ENCODE measurements at places on chromosomes 1 and 21.
A peak's percentile ranks its signal among the peaks of the same experiment; 100 is the strongest.

- DNase-seq: no peak
These were observed 156.5 kb downstream of the HLX start for GRCh38 chr1:221035662-221036153.

DNA sequence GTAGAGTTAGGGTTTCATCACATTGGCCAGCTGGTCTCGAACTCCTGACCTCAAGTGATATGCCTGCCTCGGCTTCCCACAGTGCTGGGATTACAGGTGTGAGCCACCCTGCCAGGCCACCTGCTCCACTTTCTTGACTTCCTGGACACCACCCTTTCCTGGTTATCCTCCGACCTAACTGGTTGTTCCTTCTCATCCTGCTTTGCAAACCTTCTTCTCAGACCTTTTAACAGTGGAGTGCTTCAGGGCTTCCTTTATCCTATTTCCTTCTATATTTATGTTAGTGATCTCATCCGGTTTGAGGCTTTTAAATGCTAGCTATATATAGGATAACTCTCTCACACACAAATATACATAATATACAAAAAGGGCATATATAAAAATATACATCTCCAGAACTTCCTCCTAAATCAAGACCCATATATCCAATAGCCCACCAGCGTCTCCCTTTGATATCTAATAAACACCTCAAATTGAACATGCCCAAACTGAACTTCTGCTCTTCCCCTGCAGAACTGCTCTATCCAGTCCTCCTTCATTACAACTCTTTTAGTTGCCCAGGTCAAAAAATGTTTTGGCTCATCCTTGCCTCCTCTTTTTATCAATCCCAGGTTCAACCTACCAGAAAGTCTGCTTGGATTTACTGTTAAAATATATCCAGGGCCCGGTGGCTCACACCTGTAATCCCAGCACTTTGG, 19.5 kb upstream of the UQCRHL start:
- no peak for DNase-seq

DNA sequence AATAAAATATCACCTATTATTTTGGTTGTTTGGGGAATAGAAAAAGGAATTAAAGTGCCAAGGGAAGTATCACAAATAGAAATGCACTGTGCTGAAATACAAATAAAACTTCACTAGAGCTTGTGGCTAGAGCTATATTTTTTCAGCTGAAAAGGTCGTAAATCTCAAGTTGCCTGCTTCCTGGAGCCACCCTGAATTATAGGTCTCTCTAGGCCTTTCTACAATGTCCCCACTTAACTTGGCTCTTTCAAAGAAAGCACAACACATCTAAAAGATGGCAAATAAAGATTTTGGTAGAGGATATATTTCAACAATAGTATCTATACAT, 5.0 kb upstream of the RNF2 start:
- DNase-seq: no peak

GRCh38 chr1:70354332-70355110, at the start of gene ANKRD13C:
TSS of gene ANKRD13C (minus strand) at chr1:70354722. CDS start at chr1:70354408, 314 bp downstream.
- DNase-seq: peak; percentile 95

GRCh38 chr1:212628813-212629415, 20.4 kb downstream of the ATF3 start:
- DNase-seq: no peak

GRCh38 chr1:7408771-7409150, 362.3 kb upstream of the VAMP3 start:
- no peak for DNase-seq

GRCh38 chr21:16441789-16442188, 712.0 kb downstream of the USP25 start:
- no peak for DNase-seq

DNA sequence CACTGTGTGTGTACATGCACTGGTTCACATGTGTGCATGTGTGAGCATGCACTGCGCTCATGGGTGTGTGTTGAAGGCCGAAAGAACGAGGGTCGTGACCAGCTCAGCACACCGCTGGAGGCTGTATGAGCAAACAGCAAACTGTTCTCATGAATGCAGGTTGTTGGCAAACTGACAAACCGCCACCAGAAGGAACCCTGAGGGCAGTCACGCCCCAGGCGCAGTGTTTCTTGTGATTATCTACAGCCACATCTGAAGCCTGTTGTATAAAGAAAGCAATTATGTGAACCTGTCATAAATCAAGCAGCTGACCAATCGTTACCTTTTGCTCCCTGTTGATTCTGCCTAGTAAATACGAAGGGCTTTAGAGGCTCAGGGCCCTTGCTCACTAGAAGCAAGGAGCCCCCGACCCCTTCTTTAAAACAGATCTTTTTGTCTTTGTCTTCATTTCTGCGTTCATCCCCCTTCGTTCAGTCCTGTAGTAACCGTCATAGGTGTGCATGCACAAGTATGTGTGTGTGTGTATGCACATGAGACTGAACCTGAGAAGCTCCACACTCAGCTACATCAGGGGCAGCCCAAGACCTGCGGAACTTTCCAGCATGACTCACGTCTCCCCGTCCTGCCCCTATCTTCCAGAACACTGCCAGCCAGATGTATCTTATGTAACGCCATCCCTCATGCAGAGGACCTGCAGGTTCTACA, 16.8 kb upstream of the RIPK4 start:
- no peak for DNase-seq

DNA sequence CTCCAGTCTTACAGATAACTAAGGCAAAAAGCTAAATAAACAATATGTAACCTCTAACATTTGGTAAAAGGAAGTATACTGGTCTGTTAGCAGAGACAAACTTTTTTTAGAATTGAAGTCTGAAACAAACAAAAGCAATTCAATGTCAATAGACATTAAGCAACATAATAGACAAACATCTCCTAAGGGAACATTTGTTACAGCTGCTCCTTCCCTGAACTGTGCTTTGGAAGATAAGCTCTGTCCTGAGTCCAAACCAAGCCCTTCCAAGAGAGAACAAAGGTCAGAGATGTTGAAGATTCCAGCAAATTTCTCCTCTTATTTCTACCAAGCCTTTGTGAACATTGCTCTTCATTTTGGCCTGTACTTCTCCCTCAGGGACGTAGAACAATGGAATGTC, 25.3 kb downstream of the FMO2 start:
- DNase-seq: no peak

GRCh38 chr1:65963156-65963888, 170.6 kb downstream of the PDE4B start:
- DNase-seq: no peak

DNA sequence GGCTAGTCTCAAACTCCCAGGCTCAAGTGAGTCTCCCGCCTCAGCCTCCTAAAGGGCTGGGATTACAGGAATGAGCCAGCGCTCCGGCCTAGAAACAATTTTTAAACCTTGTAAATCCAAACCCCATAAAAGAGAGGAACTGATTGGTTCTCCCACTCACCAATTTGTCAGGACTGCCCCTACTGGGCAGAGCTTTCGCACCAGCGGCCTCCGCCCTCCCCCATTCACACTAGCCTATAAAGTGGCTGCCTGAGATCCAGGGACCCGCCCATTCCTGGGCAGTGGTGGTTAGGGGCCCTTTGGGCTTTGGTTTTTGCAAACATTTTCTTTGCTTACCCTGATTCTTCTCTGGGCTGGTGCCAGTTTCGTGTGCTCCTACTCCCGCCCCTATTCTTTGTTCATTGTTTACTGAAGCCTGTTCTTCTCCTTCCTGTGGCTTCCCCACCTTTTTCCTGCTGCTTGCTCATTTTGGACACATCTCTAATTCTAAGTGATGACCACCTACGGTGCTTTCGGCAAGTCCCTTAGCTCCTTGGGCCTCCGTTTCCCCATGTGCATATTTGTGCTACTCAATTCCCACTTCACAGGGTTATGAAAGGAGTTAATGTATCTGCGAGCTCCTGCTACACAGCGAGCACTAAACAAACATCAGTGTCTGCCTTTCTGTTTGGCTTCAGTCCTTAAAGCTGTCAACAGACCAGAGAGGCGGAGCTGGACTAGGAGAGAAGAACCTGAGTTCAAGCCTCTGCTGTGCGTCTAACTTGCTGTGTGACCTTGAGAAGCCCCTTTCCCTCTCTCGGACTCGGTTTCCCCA, 39.8 kb upstream of the CLIC4 start:
- DNase-seq: peak; percentile 36

- DNase-seq: peak; percentile 3
These were observed 55.5 kb downstream of the GABPA start for GRCh38 chr21:25790122-25790877.

DNA sequence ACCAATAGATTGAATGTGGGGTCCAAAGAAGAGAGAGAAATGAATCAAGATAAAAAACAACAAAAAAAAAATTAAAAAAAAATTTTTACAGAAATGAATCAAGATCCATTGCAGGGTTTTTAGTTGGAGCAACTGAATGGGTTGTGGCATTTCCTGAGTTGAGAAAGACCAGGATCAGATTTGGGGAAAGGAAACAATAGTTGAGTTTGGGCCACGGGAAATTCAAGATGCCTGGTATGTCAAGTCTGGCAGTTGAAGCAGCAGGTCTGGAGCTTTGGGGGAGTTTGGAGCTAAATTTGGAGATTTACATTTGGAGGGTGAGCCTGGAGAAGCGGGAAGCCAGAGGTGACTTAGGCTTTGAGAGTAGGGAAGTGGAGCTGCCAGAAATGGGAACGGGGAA, 22.6 kb downstream of the ATP8B2 start:
- no peak for DNase-seq

DNA sequence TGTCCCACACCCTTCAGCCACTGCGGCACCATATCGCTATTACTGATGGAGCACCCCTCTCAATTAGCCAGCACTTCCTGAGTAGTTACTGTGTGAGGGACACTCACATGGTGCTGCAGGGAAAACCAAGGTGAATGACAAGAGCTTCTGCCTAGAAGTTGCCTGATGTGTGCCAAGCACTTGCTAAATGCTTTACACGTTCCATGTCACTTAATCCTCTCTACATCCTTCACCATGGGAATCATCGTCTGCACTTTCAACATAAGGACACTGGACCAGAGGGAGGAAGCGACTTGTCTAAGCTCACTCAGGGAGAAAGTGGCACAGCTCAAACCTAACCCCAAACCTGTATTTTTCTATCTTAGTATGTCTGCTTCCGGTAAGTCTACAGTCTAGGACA, 344.8 kb downstream of the SIPA1L2 start:
- no peak for DNase-seq

DNA sequence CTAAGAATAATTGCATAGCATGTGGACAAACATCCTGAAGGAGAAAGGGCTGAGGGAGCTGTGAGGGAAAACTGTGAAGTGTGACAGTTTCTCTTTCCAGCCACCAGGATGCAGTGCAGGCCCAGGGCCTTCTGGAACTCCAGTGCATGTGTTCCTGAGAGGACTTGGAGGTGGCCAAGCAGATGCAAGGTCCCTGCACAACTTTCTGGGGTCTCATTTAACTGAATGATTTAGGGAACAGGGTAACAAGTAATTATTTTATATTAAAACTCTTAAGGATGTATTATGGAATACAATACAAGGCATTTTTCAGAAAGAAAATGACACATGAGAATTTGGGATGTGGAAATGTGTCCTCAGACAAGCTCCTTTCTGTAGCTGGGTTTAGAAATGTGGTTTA, 61.2 kb upstream of the MCOLN3 start:
- DNase-seq: peak; percentile 56

- DNase-seq: peak; percentile 5
These were observed 235.0 kb upstream of the FGGY start for GRCh38 chr1:59061876-59062275.
